ENCODE measurements at places on chromosomes 6 and 20. TPM values are rescaled to one million over a fixed set of nuclear protein-coding genes. Genes with fewer than 3 reads are reported as not detected.

Gene MEP1A
- total RNA-seq, result not detected

- H3K27ac ChIP-seq, result no peak overlapping the region
- no peaks in the 10 kb centered on the region for H3K27me3 ChIP-seq
- no peaks in the 10 kb centered on the region for H3K36me3 ChIP-seq
- no peaks in the 10 kb centered on the region for H3K4me1 ChIP-seq
Measured at GRCh38 chr20:46803123-46804020, 91.3 kb upstream of the EYA2 start.

DNA sequence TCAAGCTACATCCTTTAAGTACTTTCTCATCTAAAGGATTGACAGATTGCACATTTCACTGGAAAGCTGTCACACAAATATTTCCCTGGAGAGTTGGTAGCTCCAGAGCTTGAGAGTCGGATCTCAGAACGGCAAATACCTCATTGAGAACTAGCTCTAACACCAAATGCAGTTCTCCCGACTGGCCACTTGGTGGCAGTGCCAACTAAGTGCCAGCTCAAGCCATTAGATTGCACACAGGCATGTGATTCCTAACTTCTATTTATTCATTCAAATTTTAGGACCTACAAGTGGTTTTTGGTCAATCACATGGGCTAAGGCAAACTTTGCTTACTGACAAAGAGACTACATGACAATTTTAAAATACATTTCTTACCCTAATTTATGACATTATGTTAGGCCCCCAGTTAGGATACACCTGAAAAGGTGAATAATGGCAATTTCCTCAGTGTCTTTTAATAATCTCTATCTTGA, 7.9 kb upstream of the MCHR2 start:
- no peaks in the 10 kb centered on the region for H3K36me3 ChIP-seq
- no peak overlapping the region for H3K4me3 ChIP-seq
- no peaks in the 10 kb centered on the region for H3K4me1 ChIP-seq
- H3K27ac ChIP-seq, result no peak overlapping the region
- no peak for DNase-seq

- H3K27ac ChIP-seq, result peak overlapping the region; percentile 98
- H3K36me3 ChIP-seq, result no peaks in the 10 kb centered on the region
- DNase-seq, result peak; percentile 96
- no peaks in the 10 kb centered on the region for H3K4me1 ChIP-seq
- no peaks in the 10 kb centered on the region for H3K27me3 ChIP-seq
Measured at GRCh38 chr6:32195902-32196681, 3.6 kb upstream of the GPSM3 start.

Gene HNF4A
- total RNA-seq, result not detected

DNA sequence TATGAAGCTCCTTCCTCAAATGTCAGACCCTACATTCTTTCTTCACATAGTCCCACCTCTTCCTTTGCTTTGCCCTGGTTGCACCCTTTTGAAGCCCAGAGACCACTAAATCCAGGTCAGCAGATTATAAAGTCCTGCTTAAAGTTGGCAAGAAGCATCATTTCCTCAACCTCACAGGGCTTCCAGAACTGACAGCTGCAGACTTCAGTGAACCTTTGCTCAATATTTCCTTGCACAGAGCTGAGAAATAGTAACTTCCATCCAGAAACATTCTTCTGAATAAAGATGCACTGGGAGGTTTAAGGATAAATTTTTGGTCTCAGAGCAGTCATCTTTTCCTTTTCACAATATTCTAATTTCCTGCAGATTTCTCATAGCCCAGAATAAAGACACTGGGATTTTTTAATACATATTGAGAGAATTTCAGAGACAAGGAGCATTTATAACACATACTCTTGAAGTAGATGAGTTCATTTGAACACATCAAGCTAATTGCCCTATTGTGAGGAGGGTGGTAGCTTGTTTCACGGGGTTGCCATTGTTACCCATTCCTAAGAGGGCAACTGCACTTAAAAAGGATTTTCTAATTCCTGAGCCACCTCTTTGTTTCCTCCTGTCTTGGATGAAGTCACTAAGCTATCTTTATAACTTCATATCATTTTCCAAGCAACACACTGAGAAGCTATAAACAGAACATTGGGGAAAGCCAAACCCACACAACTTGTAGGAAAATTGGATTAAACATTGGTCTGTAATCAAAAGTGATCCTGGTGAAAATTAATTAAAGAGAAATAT, 150.2 kb upstream of the PLN start:
- no peak overlapping the region for H3K4me3 ChIP-seq
- H3K27me3 ChIP-seq, result no peaks in the 10 kb centered on the region
- peaks cover 13% of the 10 kb centered on the region for H3K4me1 ChIP-seq
- peak overlapping the region; percentile 36 for H3K27ac ChIP-seq
- H3K36me3 ChIP-seq, result no peaks in the 10 kb centered on the region

Gene PGC
- 0.33 TPM for total RNA-seq

Gene RAB44
- total RNA-seq, result 0.66 TPM

DNA sequence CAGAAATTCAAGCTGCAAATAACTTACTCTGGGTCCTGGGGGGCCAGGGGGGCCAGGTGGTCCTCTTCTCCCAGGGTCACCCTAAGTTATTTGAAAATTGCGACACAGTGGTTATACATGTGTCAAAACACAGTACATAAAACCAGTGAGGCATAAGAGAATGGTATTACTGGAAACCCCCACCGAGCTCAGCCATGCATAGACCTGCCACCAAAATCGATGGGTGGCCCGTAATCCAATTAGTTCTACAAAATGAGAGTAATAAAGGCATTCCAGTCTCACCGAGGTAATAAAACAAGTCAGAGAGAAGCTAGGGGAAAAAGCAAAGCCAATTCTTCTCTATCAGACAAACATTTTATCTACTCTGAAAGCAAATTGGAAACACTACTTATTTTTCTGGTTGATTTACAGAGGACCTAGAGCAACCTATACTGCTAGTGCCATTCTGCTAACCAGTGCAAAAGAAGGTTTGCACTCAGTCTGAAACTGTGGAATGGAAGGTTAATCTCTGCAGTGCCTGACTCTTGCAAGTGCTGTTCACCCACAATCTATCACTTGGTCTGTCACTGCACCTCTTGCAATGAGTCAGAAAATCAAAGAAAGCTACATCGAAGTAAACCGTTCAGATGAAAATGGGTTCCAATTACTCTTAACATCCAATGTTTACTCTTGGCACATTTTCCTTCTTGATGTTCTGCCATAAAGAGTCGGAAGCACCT, 32.4 kb downstream of the COL9A1 start:
- no peaks in the 10 kb centered on the region for H3K27me3 ChIP-seq
- H3K4me3 ChIP-seq, result no peak overlapping the region
- no peak for DNase-seq
- H3K27ac ChIP-seq, result no peak overlapping the region

GRCh38 chr20:45432294-45432693, 16.4 kb downstream of the PIGT start:
- DNase-seq, result no peak
- H3K27me3 ChIP-seq, result no peaks in the 10 kb centered on the region
- H3K27ac ChIP-seq, result no peak overlapping the region
- H3K36me3 ChIP-seq, result no peaks in the 10 kb centered on the region
- no peaks in the 10 kb centered on the region for H3K4me1 ChIP-seq
- H3K4me3 ChIP-seq, result no peak overlapping the region

Gene TMEM14A
- total RNA-seq, result 25.3 TPM

GRCh38 chr20:14951105-14951504, 613.7 kb upstream of the FLRT3 start:
- H3K36me3 ChIP-seq, result no peaks in the 10 kb centered on the region
- no peak overlapping the region for H3K27ac ChIP-seq
- H3K4me3 ChIP-seq, result no peak overlapping the region

Gene OPN5
- total RNA-seq, result not detected

Gene XKR7
- total RNA-seq, result not detected

GRCh38 chr6:96458771-96459170, 62.8 kb upstream of the UFL1 start:
- H3K4me1 ChIP-seq, result no peaks in the 10 kb centered on the region
- H3K4me3 ChIP-seq, result no peak overlapping the region
- no peak overlapping the region for H3K27ac ChIP-seq
- DNase-seq, result no peak
- H3K36me3 ChIP-seq, result no peaks in the 10 kb centered on the region

GRCh38 chr20:24149881-24150307, 161.3 kb upstream of the GGTLC1 start:
- H3K36me3 ChIP-seq, result no peaks in the 10 kb centered on the region
- no peak overlapping the region for H3K27ac ChIP-seq

Measured in aorta (tissue), 5 donors.